ENCODE measurements at places on chromosomes 3 and 15.
A peak's percentile ranks its signal among the peaks of the same experiment; 100 is the strongest.

GRCh38 chr3:64355401-64355807 is 130.1 kb upstream of the PRICKLE2 start:
- no peak for DNase-seq

DNA sequence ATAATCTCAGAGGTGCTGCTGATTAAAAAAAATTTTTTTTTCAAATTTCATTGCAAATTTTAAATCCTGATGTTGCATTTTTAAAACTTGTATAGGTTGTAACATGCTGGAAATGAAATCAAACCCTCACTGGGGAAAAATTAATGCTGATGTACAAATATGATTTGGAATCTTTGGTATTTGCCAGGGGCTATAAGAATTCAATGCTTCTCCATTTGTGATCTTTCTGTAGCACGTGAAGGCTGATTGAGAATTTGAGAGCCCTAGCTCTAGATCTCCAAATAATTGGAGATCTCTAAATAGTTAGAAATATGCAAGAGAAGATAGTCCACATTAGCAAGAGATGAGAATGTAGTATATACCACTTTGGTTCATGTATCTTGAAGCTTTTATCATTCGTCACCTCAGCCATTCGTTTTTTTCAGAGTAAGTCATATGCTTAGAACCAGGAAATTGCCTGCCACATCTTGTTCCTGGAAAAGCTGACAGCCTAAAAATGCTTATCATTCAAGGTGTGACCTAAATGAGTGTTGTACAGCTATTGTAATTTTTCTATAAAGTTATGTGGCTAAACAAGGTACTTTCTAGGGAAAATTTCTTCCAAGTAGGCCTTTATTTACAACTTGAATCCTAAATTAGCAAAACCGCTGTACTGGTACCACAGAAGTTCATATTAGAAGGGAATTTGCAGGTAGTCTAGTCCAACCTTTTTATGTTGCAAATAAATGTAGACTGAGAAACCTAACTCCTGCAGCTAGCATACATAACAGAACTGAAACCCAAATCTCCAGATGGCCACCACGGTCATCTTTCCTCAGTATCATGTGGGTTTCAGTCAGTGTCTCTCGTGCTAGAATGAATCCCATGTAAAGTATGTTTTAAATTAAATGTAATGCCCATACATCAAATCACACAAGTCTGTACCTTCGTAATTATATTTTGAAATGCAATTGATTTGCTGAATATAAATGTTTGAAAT is 48.5 kb downstream of the FNDC3B start:
- DNase-seq: no peak

DNA sequence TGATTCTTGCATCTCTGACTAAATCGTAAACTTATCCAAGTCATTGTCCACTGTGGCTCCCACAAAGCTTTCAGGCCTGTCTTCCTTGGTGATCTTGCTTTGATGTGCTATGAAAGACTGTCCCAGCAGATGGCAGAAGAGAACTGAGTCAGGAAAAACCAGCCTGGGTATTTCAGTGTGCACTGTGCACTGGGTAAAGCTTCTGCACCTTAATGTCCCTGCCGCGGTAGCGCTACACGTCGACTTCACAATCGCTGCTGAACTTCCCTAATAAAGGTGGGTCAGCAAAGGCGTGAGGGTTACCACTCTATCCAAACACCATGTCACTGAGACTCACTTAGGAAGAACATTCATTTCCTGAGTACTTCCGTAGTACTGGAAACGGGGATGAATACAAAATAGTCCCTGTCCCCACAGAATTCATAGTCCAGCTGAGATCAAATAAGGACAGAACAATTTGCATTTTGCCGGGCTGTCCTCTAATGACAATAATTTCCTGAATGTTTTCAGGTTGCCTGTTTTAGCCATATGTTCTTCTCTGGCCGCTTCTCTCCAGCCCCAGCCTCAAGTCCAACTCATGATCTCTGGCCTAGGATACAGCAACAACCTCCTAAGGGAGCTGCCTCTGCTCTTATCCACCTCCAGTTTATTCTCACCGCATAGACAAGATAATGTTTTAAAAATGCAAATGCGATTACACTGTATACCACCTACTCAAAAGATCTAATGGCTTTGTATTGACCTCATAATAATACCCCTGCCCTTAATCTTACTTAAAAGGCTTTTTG is 83.6 kb upstream of the AKAP13 start:
- DNase-seq: peak; percentile 47

GRCh38 chr15:68541743-68542142 is 37.0 kb upstream of the CORO2B start:
- no peak for DNase-seq

DNA sequence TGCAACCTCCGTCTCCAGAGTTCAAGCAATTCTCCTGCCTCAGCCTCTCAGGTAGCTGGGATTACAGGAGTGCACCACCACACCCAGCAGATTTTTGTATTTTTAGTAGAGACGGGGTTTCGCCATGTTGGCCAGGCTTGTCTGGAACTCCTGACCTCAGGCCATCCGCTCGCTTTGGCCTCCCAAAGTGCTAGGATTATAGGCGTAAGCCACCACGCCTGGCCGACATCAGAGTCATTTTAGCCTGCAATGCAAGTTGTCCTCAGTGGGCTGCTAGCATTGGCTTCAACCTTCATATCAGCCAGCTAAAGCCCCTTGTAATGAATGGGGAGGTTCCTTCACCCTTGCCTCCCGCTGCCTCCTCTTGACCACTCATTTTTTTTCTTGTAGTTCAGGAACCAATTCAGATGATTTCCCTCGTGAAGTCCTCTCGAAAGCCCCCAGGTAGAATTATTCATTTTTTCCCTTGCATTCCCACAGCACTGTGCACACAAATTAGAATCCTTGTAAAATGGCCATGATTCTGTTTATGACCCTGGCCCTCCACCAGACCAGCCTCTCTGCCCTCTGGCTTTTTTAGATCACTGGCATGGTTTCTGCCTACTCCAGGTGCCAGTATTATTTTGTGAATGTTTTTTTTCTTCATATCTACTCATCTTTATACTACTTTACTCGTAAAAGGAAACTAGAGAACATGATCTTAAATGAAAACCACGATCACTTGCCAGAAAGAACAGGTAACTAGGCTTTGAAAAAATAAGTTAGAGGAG is 29.1 kb downstream of the FLNB start:
- DNase-seq: no peak

DNA sequence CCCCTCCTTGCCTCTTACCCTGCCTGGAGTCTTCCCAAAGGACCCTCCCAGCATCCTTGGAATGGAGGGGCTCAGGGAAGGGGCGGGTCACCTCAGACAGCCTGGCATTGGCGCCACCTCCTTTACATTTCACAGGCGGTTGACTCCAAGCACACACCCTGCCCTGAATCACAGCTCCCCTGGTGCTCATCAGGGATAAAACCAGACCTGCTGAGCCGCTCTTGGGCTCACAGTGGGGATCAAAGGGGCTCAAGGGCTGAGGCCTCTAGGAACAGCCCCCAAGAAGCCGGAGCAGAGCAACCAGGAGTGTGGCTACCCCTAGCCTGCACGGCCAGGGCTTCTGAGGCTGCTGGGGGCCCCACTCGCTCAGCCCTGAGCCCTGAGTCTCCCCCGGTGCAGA is 16.6 kb downstream of the LINGO1 start:
- no peak for DNase-seq

- no peak for DNase-seq
Measured at GRCh38 chr3:9721700-9722060, 9.9 kb upstream of the BRPF1 start.

GRCh38 chr3:141646760-141647561 is 91.1 kb upstream of the RNF7 start:
- DNase-seq: no peak

DNA sequence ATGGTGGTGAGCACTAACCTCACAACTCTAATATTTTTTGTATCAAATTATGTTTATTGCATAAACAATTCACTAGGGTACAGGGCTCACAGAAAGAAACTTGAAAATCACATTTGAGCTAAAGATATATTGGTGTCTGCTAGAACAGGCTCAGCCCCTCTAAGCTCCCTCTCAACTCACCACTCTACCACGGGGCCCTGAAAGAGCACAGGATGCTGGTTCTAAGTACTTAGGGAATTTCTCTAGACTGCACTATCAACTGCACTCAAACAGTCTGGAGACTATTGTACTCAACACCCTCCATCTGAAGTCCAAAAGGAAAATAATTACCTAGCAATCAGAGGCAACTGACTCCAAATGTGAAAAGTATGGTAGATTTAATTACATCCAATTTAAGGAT is 98.7 kb upstream of the STRIT1 start:
- DNase-seq: no peak

- no peak for DNase-seq
Measured at GRCh38 chr3:123686251-123686650, 101.4 kb upstream of the HACD2 start.

DNA sequence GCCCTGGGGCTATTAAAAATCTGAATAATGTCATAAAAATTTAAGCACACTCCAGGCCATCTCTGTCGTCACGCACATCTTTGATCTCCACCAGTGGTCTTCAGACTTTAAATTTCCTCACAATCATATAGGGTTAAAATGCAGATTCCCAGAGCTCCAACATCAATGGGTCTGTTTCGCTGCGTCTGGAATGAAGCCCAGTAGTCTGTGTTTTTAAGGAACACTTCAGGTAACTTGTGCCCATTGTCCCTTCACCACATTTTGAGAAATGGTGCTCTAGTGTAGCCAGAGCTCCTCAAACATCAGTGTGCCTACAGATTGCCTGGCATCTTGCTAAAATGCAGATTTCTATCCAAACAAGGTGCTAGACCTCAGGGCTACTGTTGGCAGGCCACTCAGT is 9.8 kb downstream of the SEMA6D start:
- no peak for DNase-seq

DNA sequence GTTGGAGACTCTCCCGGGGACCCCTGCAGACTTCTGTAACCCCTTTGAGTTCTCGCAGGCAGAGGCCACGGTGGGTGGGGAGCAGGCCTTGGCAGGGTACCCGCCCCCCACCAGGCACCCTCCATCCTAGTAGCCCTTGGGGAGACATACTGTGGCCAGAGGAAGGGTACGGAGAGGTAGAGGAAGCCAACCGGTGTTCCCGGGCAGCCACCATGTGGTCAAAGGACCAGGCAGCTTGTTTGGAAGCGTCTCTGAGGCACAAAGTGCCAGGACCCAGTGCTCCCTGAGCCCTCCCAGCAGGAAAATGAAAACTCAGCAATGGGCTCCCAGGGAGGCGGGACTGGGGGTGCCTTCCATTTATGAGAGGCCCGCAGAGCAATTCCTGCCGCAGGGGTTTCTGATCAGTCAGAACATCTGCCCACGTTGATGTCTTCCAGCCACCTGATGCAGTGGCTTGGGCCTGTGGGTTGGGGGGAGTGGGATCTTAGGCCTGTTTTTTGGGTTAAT is 53.0 kb upstream of the CGNL1 start:
- DNase-seq: no peak

DNA sequence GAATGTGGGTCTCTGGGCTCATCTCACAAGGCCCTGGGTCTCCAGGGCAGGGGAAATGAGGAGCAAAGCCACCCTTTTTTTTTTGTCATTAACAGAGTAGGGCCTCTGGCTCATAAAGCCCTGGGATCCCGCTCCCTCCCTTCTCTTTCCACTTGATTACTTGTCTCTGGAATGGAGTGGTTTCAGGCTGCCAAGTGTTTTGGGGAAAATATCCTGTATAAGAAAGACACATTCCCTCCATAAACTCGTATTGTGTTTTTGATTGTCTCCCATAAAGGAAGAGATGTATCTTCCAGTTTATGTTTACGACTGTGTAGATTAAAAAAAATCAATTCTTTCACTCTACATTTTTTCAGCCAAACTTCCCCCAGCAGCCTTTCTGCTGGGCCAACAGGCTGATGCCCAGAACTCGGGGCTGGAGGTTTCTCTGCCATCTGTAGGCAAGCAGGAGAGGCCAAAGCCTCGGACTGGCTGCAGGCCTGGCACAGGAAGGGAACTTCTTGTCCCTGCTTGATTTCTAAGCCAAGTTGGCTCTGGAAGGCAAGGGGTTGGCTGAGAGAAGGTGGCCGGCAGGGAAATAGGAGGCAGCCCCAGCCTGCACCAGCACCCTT is 49.4 kb upstream of the INSYN1 start:
- no peak for DNase-seq

DNA sequence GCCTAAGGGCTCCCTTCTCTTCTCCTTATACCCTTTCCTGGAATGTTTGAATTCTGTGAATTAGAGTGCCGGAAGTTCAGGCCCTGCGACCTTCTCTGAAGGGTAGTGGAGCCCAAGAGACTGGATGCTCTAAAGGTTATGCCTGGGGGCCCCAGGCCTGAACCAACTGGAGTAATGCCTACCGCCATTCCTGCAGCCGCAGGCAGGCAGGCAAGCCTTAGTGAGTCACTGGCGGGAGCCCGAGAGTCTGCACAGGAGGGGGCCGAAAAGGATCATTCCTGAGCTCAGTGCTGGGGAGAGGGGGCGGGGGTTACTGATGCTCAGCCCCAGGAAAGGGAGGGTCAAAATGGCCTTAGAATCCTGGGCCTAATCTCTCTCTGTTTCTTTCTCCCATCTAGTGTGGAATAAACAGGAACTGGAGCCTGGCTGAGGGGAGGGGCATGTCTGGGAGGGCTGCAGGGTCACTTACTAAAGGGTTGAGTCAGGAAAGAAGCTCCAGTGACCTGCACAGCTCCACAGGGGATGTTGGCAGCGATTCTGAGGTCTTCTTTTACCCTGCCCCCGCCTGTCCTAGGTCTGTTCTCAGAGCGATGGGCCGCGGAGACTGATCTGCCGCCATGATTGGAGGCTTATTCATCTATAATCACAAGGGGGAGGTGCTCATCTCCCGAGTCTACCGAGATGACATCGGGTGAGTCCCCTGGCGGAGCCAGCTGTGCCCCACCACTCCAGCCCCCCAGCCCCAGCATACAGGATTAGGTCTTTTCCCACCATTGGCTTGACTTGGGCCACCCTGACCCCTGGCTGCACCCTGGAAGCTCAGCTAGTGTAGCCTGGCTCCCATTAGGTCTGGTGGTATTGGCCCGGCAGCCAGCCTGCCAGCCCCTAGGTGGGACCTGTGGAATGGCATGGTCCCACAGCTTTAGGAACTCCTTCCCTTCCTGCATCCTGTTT is 2.0 kb downstream of the AP2M1 start:
- no peak for DNase-seq

DNA sequence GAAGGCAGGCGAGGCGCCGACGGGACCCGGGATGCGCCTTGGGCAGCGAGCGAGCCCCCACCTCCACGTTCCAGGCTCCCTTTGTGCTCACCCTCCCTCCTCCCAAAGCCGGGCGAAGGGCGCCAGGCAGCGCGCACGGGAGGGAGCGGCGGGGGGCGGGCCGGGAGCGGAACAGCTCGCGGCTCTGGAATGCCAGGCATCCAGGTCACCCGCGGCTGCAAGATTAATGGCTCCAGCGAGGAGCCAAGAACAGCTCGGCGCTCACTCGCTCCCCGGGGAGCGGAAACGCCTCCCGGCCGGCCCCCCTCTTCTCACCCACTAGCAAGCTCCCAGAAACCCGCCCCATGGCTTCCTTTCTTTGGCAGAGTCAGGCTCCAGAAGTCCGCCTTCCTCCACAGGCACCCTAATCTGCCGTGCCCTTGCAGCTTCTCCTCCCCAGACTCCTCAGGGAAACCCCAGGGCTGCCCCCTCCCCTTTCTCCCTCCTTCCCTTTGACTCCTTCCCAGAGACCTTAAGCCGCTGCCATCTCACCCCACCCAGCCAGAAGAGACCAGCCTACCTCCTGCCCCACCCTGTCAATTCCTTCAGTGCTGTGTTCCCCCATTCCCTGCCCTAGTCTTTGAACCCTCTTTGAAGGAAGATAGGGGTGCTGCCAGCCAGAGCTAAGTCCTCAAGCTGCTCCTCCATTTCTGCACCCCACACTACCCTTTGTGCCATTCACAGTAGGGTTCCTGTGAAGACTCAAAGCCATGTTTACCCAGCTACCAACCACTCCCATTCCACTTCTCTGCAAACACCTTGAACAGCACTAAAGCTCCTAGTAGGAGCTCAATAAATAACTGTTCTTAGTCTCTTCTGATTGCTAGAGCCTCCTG is 9.9 kb downstream of the AMOTL2 start:
- no peak for DNase-seq

GRCh38 chr15:68983961-68984481 is 30.5 kb upstream of the NOX5 start:
- DNase-seq: no peak

All from stimulated activated CD8-positive, alpha-beta memory T cell treated with anti-CD3 and anti-CD28 coated beads, Interleukin-4, amount 100 ng/mL, for 1 hour (primary cell).